D341Med (cell line): ENCODE measurements at places on chromosomes 3 and 15.
A peak's percentile ranks its signal among the peaks of the same experiment; 100 is the strongest.

- DNase-seq: no peak
Observed at GRCh38 chr15:61411902-61412510, 182.9 kb upstream of the RORA start.

DNA sequence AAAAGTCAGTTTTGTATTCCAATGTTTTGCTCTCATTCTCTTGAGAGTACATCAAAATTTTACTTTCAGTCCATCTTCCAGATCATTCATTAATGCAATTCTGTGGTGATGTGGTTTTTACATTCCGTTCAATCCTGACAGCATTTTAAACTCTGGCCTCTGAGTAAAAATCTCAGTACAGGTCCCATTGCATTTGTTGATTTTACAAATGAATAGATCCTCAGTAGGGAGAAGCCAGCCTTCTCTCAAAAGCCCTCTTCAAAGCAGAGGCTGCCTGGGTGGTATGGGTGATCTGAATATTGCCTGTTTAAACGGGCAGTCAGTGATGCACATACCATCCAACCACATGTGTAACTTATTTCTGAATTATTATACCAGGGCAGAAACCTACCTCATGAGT lies 72.5 kb upstream of the TSC22D2 start:
- no peak for DNase-seq

- peak; percentile 78 for DNase-seq
Observed at GRCh38 chr15:64521726-64522164, 61.4 kb downstream of the ZNF609 start.

DNA sequence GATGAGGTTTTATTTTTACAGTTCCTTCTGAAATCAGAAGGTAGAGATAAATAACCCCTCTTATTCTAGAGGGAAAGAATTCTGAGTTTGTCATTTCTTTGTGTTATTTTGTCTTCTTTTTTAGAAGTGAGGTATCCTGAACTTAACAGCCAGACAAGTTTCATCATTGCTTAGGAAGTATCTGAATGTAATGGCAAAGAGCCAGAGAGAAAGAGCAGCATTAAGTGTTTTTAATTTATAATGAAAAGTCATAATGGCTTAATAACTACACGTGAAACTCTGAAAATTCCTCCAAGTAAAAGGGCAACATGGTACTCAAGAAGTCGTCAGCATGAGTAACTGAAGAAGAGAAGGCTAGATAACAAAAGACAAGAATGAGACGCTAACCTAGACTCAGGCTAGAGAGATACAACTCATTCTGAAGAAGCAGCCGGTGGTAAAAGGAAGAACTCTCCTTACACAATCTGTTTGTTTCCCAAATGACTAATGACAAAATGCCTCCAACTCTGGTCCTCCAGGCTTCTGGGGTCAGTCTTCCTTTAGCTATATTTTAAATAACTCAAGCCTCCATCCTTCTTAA lies 116.2 kb upstream of the NECTIN3 start:
- no peak for DNase-seq

DNA sequence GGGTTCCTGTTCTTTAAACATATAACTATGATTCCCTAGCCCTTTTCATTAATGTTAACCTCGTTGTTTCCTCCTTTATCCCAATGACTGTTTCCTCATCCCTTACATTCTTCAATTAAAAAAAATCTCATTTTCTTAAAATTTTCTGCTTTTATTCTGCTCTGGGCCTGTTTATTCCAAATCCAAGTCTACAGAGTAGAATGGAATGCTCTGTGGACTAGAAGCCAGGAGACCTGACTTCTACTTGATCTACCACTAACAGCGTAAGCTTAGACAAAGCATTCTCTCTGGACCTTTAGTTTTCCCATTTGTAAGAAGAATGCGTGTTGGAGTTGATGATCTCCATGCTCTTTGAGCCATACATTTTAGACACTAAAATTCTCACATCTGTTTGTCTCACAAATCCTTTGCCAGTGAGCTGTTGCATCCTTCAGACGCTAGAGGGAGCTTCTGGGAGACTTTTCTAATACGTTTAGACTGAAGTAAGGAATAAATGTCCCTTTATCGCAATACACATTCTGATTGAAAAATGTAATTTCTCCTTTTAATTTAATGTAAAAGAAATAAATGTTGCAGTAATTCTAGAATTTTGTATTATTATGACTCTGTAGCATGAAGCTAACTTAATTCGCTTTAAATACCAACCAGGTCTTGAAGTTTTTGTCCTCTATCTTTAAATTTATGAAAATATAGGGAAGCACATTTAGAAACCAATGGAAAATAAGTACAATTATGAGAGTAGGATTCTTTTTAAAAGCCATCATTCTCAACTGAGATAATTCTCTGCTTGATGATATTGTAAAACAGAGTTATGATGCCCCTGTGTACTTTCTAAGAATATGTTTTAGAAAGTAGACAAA lies 21.7 kb upstream of the GMNC start:
- DNase-seq: peak; percentile 53

DNA sequence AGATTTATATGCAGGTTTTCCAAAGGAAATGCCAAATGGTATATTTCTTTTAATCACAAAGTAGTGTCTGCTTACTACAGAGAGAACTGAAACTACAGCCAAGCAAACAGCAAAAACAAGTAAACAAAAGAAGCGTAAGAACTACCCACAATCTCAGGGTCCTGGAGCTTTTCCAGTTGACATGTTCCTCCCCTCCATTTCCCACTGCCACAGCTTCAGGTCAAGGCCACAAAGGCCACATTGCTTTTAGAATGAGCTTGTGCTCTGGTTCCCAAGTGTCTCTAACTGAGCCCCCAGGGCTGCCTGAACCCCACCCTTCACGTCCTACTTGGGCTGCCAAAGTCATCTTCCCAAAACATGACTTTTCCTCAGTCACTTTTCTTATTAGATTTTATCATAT lies 24.1 kb downstream of the CTDSPL start:
- DNase-seq: no peak

DNA sequence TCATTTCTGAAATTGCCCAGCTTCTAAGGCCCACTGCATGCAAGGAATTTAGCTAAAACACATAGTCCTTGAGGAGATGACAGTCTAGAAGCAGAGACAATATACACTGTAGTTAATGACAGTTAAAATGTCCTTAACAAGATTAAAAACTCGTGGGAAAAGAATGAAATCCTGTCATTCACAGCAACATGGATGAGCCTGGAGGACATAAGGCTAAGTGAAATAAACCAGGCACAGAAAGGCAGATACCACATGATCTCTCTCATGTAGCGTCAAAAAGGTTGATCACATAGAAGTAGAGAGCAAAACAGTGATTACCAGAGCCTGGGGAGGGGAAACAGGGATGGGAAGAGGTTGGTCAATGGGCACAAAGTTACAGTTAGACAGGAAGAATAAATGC lies 36.3 kb upstream of the GOLGA8J start:
- no peak for DNase-seq

DNA sequence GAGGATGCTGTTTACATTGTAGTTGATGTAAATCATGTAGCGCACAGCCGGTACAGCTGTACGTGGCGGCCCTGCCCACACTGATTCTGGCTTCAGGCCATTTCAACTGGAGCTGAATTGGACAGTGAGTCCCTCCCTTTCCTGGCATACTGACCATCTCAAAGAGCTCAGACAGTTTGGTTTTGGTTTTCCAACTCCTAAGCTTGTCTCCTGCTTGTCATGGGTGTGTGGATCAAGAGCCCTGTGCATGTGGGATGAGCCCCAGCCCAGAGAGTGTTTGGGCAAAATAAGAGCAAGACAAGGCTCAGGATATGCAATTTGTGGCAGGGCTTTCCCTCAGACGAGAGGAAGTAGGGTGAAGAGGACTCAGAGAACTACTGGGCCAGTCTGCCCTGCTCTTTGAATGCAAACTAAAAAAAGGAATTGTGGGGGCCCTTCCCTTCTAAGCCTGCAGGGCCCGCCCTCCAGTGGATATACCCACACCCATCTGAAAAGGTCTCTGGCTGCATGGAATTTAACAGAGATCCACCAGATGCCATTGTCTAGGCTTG lies 13.3 kb downstream of the ITGA11 start:
- no peak for DNase-seq

GRCh38 chr15:74414603-74415338 lies 19.0 kb downstream of the SEMA7A start:
- DNase-seq: no peak

DNA sequence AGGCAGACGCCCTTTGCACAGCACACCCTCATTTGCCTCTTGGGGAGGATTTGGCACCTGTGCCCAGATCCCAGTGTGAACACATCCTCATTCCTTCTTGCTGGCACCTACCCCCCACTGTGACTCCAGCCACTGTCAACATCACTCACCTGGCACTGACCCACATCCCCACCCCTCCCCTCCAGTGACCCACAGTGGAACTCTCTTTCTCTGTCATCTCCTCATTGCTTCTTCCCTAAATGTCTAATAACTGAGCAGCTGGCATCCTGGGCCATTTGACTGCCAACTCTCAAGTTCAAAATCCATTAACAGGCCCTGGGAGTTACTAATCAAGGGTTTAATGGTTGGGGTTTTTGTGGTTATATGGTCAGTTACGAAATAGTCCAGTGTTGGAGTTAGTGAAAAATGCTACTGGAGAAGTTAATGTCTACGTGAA lies 14.4 kb downstream of the SNAPC5 start:
- DNase-seq: no peak

- no peak for DNase-seq
Observed at GRCh38 chr3:79383402-79384012, 384.3 kb downstream of the ROBO1 start.

GRCh38 chr15:93932164-93932776 lies 299.1 kb upstream of the MCTP2 start:
- DNase-seq: no peak

DNA sequence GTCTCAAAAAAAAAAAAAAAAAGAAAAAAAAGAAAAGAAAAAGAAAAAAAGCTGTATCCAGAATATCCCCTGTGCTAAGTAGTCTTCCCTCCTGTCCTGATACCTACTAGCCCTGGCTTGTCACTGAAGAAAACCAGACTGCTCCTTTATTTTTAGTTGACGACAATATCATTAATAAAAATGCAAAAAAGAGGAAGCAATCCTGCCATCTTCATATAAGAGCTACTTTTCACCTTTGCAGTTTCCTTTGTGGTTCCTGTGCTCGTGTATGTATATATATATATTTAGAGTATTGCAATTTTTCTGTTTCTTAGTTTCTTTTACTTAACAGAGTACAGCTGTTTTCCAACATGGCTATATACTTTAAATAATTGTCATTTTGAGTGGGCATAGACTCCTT lies 13.6 kb downstream of the C3orf20 start:
- no peak for DNase-seq

DNA sequence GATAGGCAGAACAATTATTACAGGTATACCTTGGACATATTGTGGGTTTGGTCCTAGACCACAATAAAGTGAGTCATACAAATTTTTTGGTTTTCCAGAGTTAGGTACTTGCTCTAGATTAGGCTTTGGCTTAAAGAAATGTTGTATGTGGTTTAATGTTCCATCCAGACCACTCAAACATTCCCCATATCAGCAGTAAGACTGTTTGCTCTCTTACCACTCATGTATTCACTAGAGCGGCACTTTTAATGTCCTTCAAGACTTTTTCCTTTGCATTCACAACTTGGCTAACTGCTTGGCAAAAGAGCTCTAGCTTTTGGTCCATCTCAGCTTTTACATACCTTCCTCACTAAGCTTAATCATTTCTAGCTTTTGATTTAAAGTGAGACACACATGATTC lies 250.5 kb upstream of the SETMAR start:
- DNase-seq: no peak
